ENCODE measurements at places on chromosomes 12 and 14.

GRCh38 chr12:39613525-39613924 is 6.1 kb downstream of the ABCD2 start:
- DNase-seq, result no peak

DNA sequence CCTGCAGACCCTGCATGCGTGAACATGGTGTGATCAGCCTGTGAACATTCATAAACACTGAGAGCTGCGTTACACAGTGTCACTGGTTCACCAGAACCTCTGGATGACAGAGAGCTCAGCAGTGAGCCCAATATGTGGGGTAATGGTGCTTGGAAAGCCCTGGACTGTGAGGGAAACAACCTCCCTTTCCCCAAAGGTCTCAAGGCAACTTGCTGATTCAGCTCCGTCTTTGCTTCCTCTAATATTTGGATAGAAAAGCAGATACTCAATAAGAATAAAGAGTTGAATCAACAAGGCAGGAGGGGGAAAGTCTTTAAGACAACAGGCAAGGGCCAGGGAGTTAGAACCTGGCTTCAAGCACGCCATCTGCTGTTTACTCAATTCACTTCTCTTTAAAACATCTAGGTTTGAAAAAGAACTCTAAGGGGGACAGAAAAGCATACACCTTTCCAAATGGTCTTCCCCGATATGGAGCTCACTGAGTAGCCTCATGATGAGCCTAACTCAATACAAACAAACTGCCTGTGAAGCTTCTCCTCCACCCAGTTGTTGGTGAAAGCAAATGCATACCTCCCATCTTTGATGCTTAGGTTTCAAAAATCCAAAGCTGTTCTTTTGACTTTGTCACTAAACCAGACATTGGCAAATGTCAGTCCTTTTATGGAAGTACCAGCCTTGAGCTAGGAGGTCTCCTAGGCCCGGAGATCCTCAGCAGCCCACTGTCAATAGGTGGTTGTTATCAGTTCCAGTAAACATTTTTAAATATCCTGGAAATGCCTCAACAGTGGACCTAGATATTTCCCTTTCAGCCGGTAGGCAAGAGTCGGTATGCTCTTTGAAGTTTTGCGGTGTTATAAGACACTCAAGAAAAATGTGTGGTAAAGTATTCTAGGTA is 76.1 kb downstream of the SAMD4A start:
- DNase-seq, result peak; percentile 17

GRCh38 chr14:23173031-23173430 is 10.4 kb downstream of the SLC7A8 start:
- no peak for DNase-seq

DNA sequence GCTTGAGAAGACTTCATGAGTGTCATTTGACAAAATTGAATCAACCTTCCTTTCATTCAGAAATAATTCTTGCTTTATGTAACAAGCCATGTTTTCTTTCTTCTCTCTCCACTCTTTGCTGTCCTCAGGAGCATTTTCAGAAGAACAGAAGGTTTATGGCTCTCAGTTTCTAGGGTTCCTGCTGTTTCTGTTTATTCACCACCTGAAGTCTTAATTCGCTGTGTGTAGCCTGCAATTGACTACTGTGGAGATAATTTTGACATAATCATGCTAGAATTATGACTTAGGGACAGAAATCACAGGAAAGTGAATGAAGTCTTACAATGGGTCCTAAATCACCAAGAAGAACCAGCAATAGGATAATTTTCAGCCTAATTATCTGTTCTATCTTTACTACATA is 7.2 kb upstream of the PLEKHG7 start:
- DNase-seq, result no peak

DNA sequence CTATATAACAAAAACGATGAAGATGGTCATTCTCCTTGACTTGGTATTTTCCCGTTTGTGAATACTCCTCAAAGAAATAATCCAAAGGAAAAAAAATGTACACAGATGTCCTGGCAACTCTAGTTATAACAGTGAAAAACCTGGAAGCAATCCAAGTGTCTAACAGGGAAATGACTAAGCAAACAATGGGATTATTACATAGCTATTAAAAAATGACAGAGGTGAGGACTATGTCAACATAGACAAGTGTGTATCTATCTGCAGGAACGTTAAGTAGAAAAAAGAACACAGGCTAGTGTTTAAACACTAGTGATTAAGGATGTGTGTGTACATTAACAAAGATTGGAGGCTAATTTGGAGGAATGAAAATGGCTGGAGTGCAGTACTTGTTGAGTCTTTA is 5.9 kb upstream of the APOLD1 start:
- no peak for DNase-seq

DNA sequence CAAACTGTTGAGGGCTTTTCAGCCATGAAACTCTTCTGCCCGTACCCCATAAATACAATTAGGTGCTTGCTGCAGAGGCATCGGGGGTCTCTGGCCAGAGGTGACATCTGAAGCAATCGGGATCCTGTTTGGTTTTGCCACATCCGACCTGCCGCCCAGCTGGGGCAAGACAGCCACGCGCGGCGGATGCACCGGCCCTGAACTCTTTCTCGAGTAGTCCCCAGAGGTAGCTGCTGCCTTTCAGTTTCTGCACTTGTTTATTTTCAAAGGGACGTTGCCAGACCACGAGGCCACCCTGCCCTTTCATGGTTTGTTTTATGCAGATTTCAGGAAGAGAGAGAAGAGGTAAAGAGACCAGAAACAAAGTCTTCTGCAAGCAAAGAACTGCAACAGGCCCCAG is 10.6 kb upstream of the MLXIP start:
- peak; percentile 39 for DNase-seq

- DNase-seq, result no peak
These were observed 7.5 kb downstream of the CRADD start for GRCh38 chr12:93684716-93685115.

DNA sequence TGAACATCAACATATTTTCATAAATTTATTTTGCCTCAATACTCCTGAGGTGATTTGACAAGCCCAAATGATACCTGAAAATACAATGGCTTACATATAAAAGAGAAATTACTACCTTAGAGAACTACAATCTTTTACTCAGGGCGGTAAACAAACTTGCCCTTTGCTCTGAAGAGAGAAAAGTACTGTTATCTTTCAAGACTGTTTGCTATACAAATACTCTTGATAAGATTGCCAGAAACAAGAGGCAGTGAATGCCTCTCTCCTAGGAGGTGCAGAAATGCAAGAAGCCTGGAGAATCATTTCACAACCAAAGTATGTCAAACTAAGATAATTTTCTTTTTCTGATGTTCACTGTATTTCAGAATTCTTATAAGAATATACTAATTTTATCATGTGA is 160.3 kb downstream of the ALX1 start:
- DNase-seq, result no peak

DNA sequence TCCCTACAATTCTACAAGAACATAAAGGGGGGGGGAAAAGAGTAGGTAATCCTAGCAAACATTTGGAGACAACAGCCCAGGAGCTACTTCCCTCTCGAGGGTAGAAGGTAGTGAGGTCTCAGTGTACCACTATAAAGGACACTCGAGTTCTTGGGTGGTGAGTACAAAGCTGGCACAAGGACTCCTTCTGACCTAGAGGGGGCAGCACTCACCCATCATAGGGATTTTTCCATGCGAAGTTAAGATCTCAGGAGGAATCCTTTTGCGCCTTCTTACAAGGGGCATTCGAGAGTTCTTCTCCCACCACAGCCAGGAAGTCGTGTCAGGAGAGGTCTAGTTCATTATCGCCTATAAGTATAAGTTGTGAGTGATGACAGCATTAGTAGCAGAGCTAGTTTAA is 200.2 kb upstream of the RBM19 start:
- no peak for DNase-seq

- DNase-seq, result peak; percentile 52
These were observed 335.1 kb downstream of the DUSP6 start for GRCh38 chr12:89016970-89017778.

DNA sequence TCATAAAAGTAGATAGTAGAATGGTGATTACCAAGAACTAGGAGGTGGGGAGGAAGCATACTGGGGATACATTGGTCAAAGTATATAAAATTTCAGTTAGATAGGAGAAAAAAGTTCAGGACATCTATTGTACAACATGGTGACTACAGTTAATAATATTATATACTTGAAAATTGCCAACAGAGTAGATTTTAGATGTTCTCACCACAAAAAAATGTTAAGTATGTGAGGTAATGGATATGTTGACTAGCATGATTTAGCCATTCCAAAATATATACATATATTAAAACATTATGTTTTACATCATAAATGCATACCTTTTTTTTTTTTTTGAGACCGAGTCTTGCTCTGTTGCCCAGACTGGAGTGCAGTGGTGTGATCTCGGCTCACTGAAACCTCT is 31.0 kb downstream of the TMEM116 start:
- DNase-seq, result no peak

DNA sequence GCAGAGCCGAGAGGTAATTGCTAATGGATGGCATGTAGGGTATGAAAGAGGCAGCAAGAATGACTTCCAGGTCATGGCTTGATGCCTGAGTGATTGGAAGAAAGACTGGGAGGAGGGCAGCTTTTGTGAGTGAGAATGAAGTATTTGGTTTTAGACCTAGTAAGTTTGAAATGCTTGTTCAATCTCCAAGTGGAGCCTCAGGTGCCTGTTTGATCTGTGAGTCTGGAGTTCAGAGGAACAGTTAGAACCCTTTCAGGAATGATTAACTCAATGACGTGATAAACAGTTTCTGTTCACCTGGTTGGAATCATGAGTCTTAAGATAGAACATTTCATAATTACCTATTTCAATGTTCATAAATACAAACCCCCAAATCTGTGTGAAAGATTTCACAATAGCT is 10.4 kb downstream of the KCNJ8 start:
- no peak for DNase-seq

GRCh38 chr14:68786491-68787091 is 6.3 kb downstream of the ZFP36L1 start:
- DNase-seq, result no peak

DNA sequence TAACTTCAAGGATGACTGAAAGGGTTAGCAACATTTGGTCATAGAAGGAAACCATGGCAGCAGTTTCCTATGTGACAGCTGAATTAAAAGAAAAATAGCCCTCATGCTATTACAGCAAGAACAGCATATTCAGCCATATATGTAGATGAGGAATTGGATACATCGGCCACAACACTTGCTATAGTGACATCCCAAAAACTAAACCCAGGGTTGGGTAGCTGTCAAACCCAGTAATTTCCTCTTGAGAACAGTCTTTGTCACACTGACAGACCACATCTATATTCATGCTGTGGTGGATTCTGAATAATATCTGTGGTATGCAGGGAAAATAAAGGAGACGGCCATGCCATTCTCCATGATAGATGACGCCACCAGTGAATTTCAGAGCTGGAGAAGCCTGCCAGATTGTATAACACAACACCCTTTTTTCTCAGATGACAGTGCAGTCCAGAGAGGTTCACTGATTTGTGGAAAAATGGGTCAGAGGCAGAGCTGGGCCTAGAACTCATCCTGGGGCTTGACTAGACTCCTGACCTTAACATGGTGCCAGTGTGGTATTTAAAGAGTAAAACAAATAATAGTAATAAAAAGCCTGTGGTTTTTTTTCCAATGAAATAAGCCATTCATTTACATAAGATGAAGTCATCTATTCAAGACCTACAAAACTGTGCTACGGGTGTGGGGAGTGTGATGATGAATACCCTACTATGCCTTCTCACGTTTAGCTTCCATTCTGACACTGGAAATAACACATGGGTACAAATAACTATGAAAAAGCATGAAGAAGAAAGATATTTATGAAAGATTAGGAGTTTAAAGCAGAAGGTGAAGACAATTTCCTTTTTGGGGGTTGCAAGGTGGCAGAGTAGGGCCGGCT is 32.3 kb downstream of the EFCAB11 start:
- DNase-seq, result no peak

- DNase-seq, result peak; percentile 85
These were observed at the start of gene TTC5 for GRCh38 chr14:20305265-20306078. Gene TTC5, minus strand, starts transcription at chr14:20305951. Its CDS starts 14 bp downstream, at chr14:20305937.

- no peak for DNase-seq
These were observed 33.2 kb downstream of the AKAP3 start for GRCh38 chr12:4615667-4616066.

DNA sequence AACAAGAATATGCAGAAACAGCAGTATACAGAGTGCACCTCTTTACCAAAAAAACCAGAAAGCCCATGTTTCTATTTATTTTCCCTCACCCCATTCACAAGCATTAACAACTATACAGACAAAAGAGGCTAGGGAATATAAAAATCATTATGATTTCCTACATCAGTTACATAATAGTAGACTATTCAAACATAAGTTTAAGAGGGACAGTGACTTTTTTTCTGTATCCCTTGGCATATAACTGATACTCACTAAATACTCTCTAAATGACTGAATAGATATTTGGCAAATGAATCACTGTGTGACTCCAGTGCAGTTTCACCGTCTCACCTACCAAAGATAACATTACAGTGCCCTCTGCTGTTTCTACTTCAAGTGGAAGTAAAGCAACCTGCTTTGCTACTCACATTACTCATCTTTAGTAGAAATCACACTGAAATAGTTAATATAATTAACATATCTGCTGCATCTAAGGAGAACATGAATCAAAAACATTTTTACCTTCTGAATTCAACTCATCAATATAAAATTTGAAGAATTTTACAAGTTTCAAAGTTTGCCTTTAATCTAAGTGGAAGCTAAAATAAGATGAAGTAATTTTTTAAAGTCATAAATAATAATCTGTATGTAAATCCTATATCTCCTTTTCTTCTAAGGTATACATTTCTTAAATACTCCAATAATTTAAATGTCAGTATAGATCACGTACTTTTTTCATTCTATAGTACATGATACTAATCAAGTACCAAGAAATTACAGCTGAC is 103.8 kb downstream of the OSBPL8 start:
- DNase-seq, result peak; percentile 55

DNA sequence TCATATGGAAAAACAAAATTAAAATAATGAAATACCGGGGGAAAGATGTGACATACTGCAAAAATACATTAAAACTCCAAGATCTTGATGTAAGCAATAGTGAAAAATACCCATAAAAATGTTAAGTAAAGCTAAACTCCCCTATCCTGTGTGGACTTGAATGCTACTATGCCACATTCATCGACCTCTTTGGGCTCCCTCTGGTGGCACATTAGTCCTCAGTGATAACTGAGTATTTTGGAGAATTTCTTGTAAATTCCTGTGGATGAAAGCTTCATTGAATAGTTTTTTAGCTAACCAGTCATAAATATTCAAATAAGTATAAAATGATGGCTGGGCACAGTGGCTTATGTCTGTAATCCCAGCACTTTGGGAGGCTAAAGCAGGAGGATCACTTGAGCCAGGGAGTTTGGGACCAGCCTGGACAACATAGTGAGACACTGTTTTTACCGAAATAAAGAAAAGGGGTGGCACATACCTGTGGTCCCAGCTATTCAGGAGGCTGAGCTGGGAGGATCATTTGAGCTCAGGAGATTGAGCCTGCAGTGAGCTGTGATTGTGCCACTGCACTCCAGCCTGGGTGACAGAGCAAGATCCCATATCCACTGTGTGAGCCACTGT is 42.4 kb upstream of the SGPP1 start:
- peak; percentile 53 for DNase-seq

DNA sequence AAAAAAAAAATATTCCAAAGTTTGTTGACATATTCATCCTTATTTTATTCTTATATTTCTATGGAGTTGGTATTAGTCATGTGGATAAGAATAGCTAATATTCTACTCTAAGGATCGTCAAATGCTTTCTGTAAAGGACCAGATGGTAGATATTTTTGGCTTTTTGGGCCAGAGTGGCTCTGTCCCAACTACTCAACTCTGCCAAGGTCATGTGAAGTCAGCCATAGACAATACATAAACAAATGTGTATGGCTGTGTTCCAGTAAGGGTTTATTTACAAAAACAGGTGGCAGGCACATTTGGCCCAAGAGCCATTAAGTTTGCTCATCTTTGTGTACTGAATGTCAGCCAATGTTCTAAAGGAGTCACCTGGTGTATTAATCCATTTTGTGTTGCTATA is 131.8 kb downstream of the TBX5 start:
- no peak for DNase-seq

Measured in CD4-positive, alpha-beta T cell treated with Interleukin-6 at 100 ng/mL for 8 hours (primary cell).